ENCODE measurements at places on chromosomes 7 and 10.
A peak's percentile ranks its signal among the peaks of the same experiment; 100 is the strongest.

DNA sequence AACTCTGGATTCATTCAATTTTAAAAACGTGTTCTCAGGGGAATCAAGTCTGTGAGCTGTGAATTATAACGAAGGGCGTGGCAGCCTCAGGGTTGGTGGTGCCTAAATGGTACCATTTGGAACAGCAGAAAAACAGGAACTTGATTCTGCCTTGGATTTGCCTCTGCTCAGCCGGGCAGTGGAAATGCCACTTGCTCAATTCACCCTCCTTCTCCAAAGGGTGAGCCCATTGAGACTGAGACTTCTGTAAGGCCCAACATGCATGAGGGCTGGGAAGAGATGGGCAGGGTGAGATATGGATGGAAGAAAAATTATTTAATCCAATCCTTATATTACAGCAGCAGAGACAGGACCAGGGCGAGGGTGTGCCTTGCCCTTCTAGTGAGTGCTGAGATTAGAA, 107.1 kb upstream of the HABP2 start:
- H3K27ac ChIP-seq: no peak overlapping the region
- no peaks in the 10 kb centered on the region for H3K36me3 ChIP-seq
- H3K27me3 ChIP-seq: no peaks in the 10 kb centered on the region
- no peak for DNase-seq
- H3K4me1 ChIP-seq: peaks cover 2% of the 10 kb centered on the region

DNA sequence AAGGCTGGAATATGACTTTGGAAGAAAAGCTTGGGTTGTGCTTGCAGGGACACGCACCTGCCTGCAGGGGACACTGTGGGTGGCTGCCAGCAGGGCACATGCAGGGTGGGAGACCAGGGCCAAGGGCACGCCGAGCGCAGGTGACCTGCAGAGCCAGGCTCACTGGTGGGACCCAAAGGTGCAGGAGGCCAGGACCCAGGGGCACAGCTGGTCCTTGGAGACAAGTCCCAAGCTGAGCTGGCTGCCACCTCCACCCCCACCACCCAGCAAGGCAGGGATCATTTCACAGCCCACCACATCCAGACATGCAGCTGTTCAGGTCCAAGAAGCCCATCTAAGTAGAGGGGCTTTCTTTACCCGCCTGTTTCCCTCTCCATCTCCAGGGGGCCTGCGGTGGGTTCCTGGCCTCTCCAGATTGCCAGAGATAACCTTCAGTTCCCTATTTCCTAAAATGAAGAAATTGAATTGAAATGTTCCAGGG, 13.8 kb upstream of the CLIP2 start:
- no peak for DNase-seq
- H3K36me3 ChIP-seq: no peaks in the 10 kb centered on the region
- H3K4me3 ChIP-seq: no peak overlapping the region
- H3K4me1 ChIP-seq: peaks cover 10% of the 10 kb centered on the region
- H3K27ac ChIP-seq: no peak overlapping the region
- no peaks in the 10 kb centered on the region for H3K27me3 ChIP-seq

DNA sequence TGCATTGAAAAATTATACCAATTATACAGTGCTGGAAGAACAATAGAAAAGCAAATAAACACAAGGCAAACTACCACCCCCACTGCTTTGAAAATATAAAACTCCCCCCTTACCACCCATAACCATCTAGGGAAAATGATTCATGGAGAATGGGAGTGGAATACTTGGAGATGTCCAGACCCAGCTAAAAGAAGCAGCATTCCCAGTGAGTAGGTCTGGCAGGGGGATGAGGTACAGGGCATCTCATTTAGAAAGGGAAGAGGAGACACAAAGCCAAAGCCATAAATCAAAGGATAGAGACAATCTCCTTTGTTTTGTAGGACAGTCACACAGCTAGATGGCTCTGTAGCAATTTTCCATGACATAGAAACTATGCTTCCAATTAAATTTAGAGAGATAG, 36.0 kb upstream of the DGKI start:
- peaks cover 37% of the 10 kb centered on the region for H3K4me1 ChIP-seq
- DNase-seq: no peak
- H3K36me3 ChIP-seq: peaks cover 79% of the 10 kb centered on the region
- no peaks in the 10 kb centered on the region for H3K27me3 ChIP-seq
- H3K4me3 ChIP-seq: no peak overlapping the region

DNA sequence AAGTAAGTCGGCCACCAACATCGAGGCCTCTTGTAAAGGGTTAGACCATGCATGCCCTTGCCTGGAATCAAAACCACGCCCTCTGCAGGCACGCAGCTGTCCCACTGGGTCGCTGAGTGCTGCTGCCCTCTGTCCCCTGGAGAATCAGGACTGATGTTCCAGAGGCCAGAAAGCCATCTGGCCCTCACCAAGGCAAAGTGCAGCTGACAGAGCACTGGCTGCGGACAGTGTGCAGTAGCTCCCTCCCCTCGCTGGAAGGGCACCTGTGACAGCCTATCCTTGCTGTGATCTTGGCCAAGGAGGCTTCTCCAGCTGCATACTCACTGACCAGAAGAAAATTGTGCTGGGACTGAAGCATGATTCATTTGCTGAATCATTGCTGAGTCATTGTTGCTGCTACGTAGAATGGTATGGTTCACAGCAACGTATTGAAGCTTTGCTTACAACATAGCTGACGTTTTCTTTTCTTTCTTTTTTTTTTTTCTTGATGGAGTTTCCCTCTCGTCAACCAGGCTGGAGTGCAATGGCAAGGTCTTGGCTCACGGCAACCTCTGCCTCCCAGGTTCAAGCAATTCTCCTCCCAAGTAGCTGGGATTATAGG, 30.4 kb downstream of the DDC start:
- H3K4me3 ChIP-seq: no peak overlapping the region
- no peaks in the 10 kb centered on the region for H3K36me3 ChIP-seq
- no peak overlapping the region for H3K27ac ChIP-seq
- no peak for DNase-seq
- peaks cover 3% of the 10 kb centered on the region for H3K4me1 ChIP-seq
- no peaks in the 10 kb centered on the region for H3K27me3 ChIP-seq

DNA sequence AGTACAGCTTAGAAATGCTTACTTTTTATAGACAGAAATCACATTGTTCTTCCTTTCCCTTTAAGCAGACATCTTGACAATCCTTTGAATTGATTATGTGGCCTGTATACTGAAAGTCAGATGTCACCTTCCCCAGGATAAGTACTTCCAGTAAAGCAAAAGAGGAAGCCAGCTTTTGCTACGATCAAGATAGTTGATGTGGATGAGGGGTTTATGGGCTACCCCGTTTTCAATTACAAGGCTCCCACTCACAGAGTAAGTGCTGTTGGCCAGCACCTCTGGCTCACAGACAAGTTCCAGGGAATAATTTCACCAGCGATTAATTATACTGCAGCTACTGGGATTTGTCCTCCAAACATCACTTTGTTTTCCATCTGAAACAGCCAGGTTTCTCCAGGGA, 95.1 kb upstream of the SAMD8 start:
- no peaks in the 10 kb centered on the region for H3K27me3 ChIP-seq
- no peak overlapping the region for H3K4me3 ChIP-seq
- no peak for DNase-seq

DNA sequence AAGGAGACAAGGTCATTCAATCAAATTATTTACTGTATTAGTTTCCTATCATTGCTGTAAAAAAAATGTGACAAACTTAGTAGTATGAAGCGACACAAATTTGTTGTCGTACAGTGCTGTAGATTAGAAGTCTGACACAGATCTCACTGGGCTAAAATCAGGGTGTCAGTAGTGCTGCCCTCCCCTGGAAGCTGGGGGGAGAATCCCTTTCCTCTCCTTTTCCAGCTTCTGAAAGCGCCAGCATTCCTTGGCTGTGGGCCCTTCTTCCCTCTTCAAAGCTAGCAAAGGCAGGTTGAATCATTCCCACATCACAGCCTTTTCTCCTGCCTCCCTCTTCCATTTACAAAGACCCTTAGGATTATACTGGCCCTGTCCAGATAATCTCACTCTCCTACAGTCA, 28.0 kb downstream of the VPS41 start:
- no peak overlapping the region for H3K27ac ChIP-seq
- no peak for DNase-seq

DNA sequence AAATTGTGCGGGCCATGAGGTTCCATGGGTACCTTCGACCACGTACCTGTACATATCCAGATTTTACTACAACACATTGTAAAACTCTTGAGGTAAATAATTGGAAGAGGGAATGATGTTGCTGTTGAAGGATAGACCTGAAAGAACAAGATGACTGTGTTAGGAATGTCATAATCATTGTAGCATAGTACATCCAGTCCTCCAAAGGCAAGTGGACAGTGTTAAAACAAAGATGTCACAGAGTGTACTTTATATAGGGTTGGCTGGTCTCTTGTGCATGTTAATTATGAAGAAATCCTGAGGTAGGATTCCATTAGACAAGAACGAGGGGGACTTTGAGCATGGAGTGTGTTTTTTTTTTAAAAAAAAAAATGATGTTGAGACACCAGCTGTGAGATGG, 30.4 kb downstream of the VWC2 start:
- no peaks in the 10 kb centered on the region for H3K36me3 ChIP-seq
- no peak overlapping the region for H3K27ac ChIP-seq
- H3K4me3 ChIP-seq: no peak overlapping the region
- H3K27me3 ChIP-seq: no peaks in the 10 kb centered on the region
- no peaks in the 10 kb centered on the region for H3K4me1 ChIP-seq

DNA sequence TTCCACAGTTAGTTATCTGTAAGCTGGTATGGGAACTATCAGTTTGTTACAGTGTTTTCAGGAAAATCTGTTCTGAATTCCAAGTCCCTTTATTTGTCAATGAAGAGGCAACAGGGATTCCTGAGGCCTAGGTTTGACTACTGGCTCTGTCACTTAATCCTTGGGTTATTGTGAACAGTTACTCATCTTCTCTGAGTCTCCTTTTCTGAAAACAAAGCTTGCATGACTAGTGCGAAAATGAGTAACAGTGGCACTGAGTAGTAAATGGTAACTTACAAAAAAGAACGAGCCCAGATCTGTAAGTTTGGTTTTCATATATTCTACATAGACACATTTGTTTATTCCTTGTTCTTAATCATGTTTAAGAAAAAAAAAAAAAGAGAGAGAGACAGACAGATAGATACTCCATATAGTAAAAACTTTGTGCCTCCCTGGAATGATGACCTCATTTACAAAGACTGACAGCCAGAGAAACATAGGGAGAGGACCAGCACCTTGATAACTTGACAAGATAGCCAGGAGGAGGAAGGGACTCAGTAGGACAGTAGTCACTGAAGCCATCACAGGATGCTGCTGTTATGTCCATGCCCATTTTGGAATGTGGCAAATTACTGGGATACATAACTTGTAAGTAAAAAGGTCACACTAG, 1.9 kb downstream of the MRPS33 start:
- no peak overlapping the region for H3K4me3 ChIP-seq
- no peaks in the 10 kb centered on the region for H3K27me3 ChIP-seq
- no peak overlapping the region for H3K27ac ChIP-seq
- no peaks in the 10 kb centered on the region for H3K36me3 ChIP-seq

GRCh38 chr7:31171984-31172383, 119.9 kb downstream of the ADCYAP1R1 start:
- H3K4me1 ChIP-seq: no peaks in the 10 kb centered on the region
- no peaks in the 10 kb centered on the region for H3K27me3 ChIP-seq
- no peak for DNase-seq
- H3K4me3 ChIP-seq: no peak overlapping the region
- no peak overlapping the region for H3K27ac ChIP-seq

DNA sequence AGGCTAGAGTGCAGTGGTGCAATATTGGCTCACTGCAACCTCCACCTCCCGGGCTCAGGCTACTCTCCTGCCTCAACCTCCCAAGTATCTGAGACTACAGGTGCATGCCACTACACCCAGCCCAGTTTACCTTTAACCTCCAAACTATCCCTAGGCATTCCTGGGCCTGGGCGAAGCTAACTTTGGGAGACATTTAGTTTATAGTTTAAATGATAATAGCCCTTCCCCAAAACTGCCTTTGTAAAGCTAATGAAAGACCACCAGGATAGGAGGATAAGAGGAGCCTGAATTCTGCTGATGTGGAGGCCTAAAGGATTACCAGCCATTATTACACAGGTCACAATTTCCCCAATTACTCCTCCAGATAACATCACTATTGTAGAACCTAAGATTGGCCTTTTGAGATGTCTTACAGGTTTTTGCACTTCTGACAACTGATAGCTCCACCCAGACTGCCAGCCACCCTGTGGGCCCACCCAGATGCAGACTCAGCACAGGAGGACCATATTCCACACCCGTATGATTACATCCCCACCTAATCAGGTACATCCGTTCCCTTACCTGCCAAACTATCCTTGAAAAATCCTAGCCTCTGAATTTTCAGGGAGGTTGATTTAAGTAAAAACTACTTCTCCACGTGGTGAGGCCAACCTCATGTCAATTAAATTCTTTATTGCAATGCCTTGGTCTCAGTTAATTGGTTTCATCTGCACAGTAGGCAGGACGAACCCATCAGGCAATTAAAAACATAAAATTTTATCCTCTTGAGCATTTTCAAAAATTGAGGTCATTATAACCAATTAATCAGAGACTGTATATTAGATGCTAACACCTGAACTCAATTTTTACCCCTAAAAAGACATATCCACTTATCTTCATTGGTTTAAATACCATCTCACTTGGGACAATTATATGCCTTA, 62.3 kb upstream of the TMEM254 start:
- H3K4me3 ChIP-seq: no peak overlapping the region
- no peak overlapping the region for H3K27ac ChIP-seq
- no peak for DNase-seq
- no peaks in the 10 kb centered on the region for H3K4me1 ChIP-seq
- H3K27me3 ChIP-seq: no peaks in the 10 kb centered on the region

- H3K27me3 ChIP-seq: no peaks in the 10 kb centered on the region
- DNase-seq: no peak
- H3K4me3 ChIP-seq: no peak overlapping the region
- H3K36me3 ChIP-seq: no peaks in the 10 kb centered on the region
Measured at GRCh38 chr10:122368502-122369254, 5.8 kb upstream of the PLEKHA1 start.

DNA sequence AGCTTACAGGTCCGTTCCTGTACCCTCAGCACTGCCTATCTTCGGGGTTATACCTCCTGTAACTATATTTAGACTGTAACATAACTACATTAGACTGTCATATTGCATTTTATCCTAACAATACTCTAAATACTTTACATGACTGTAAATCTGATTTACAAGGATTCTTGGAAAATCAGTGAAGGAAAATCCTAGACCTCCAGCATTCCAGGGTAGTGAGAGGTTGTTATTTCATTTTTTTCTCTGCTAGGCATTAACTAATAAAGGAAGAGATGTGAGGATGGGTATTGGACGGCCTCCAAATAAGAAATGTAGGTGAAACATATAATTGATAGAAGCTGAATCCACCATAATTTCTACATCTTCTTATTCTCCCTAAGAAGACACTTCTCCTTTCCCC, 569.4 kb downstream of the CALN1 start:
- H3K4me3 ChIP-seq: no peak overlapping the region
- H3K27me3 ChIP-seq: no peaks in the 10 kb centered on the region
- no peak for DNase-seq
- no peaks in the 10 kb centered on the region for H3K4me1 ChIP-seq
- no peak overlapping the region for H3K27ac ChIP-seq
- no peaks in the 10 kb centered on the region for H3K36me3 ChIP-seq

DNA sequence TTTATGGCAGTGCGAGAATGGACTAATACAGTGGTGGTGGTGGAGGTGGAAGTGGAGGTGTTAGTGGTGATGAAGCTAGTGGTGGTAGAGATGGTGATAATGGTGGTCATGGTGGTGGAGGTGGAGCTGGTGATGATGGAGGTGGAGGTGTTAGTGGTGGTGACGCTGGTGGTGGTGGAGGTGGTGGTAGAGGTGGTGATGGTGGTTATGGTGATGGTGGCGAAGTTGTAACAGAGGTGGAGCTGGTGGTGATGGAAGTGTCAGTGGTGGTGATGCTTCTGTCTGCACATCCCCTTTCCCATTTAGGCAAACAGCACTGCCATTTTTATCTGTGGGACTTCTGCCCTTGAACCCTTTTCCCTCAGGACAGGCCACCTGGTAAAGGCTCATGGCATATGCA, 7.4 kb upstream of the PTPRN2 start:
- H3K27me3 ChIP-seq: peaks cover 3% of the 10 kb centered on the region
- peak; percentile 75 for DNase-seq
- H3K36me3 ChIP-seq: peaks cover 2% of the 10 kb centered on the region
- no peak overlapping the region for H3K27ac ChIP-seq

Data from neuronal stem cell (in vitro differentiated cells).